ENCODE measurements at places on chromosomes 5 and 9.

DNA sequence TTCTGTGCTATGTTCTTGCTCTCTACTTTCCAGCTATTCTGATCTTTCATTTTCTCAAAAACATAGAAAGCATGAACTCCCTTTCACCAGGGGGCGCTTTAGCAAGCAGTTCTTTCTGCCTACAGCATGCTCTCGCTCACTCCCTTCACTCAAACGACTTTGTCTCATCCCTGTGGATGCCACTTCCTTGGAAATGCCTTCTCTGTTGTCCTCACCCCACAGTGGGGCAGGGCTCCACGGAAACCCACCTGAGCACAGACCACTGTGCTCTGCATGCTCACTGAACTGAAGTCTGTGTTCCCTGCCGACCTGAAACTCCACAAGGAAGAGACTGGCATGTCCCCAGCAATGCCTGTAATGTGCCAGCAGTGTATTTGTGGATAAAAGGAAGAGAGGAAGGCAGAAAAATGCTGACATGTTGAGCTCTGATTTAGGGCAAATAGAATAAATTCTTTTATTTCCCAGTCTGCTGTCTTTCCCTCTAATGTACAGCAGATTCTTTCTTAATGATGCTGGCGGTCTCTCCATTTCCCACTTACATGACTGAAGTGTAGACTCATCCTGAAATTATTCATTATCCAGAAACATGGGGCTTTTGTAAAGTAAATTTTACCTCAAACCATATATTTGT is 4.9 kb upstream of the ROR2 start:
- DNase-seq, result no peak

DNA sequence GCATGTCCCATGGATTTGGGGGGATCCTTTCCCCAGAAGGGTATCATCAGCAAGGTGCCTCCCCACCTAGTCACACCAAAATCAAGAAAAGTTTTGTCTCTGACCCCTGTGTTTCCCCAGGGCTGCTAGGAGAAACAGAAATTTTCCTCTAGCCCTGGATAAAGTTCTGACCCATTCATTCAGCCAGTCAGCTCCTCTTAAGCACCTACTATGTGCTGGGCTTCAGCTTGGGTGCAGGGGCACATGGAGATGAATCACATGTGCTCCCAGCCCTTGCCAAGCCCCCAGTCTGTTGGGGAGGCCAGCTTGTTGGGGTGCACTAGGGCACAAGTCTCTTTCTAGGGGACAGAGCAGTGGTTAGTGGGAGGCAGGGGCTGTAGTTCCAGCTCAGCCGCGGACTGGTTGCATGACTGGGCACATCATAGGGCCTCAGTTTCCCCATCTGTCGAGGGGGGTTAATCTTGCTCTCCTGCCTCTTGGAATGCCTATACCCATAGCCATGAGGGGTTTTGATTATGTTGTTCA is 3.9 kb downstream of the DAB2IP start:
- DNase-seq, result no peak

GRCh38 chr9:134540276-134541096 is 101.1 kb upstream of the COL5A1 start:
- DNase-seq, result no peak

GRCh38 chr5:103519550-103519949 is 43.0 kb downstream of the NUDT12 start:
- DNase-seq, result no peak

- DNase-seq, result no peak
Observed at GRCh38 chr5:151459680-151460324, 12.4 kb downstream of the SLC36A1 start.

DNA sequence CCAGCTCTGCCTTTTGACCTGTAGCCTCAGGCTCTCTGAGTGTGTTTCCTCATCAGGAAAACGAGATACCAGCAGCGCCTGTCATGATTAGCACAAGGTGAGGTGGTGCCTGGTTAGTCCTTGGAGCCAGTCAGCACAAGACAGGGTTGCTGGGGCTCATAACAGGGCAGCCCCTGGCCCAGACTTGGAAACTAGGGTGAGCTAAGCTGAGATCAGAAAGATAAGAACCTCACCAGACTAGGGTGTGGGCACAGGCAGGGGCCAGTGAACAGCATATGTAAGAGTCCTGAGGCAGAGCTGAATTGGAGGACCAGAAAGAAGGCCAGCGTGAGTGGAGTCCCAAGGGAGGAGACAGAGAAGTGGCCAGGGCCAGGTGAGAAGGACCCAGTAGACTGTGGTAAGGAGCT is 42.7 kb upstream of the FUBP3 start:
- DNase-seq, result no peak

DNA sequence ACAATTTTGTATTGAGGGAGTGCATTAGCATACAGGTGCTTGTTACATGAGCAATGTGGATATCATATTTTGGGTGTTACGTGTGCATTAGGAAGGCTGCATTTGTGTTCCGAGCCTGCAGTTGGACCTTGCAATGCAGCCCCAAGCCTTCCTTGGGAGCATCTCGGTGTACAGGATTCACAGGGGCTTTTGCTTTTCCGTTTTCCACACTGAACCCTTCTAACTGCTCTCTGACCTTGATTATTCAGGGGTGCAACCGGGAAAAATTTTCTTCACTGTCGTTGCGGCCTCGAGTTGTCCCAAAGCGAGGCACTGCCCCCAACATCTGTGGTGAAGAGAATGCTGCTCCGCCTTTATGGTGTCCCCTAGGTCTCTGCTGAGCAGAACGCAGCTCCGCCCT is 80.1 kb upstream of the PLEKHG4B start:
- DNase-seq, result no peak

DNA sequence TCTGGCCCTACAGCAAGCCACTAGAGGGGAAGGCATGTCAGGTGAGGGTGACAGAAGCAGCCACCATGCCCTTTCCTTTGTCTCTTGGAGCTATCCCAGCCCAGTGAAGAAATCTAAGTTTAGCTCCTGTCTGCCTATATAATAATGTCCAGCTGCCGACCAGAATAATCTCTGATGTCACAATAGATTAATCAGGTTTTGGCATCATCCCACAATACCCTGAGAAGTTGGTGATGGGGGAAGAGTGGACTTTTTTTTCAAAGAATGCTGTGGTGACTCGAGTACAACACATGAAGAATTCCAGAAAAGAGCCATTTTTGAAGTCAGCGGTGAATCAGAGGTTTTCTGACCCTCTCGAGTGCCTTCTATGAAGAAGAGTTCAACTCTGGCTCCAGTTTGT is 1.7 kb upstream of the TSLP start:
- no peak for DNase-seq

DNA sequence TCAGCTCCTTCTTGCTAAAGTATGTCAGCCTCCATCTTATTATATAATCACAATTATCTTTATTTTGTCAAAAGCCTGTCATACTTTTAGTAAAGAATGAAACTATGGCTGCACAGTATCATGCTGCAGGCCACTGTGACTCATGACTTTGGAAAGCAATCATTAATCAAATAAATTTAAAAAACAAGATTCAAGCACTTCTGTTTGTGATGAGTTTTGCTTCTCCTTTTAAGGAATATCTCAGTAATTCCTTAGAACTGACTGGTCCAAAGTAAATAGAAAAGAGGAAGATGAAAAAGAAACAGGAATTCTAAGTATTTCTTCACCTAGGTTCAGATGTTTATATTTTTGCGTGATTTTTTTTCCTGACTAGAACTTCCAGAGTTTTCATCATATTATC is 83.1 kb downstream of the EDIL3 start:
- DNase-seq, result no peak

- no peak for DNase-seq
Observed at GRCh38 chr9:3804103-3804502, 278.3 kb upstream of the RFX3 start.

- no peak for DNase-seq
Observed at GRCh38 chr5:32711681-32712480, 760 bp downstream of the NPR3 start.

GRCh38 chr5:146722361-146722779 is 156.2 kb downstream of the PPP2R2B start:
- no peak for DNase-seq

GRCh38 chr5:39201160-39201780 is 18.1 kb downstream of the FYB1 start:
- DNase-seq, result peak; percentile 49

- DNase-seq, result no peak
Observed at GRCh38 chr5:69271376-69271775, 36.7 kb downstream of the CDK7 start.

GRCh38 chr9:131810351-131811170 is 70.7 kb upstream of the RAPGEF1 start:
- DNase-seq, result no peak

GRCh38 chr5:143214890-143215289 is 188.6 kb downstream of the NR3C1 start:
- DNase-seq, result no peak

GRCh38 chr9:75873712-75874111 is 16.8 kb upstream of the PCSK5 start:
- no peak for DNase-seq

- no peak for DNase-seq
Observed at GRCh38 chr5:144308174-144308573, 137.5 kb downstream of the KCTD16 start.

GRCh38 chr5:96654209-96654608 is 8.0 kb upstream of the CAST start:
- DNase-seq, result no peak

DNA sequence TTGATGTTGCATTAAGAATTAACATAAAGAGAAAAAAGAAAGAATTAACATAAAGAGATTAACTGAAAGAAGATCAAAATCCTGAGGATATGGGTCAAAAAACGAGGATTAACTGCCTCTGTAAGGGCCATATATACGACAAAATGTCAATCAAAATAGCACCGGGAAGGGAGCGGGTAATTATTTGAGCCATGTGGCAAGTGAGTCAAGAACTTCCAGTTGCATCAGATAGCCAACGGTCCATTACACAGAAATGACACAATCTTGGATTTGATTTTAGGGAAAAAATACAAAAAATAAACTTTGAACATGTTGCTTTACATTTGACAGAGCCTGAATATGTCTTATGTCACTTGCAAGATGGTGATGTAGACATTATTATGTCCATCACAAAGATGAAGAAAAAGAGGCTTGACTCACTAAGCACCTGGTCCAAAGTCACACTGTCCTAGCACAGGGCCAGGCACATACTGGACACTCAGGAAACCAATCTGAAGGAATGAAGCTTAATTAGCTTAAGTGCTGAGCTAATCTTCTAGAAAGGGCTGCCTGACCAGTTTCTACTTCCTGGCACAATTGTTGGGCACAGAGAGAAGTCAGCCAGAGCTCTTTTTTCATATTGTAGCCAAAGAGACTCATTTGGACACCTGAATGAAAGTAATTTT is 273.2 kb upstream of the PAPPA start:
- DNase-seq, result no peak

GRCh38 chr5:2451100-2451499 is 300.4 kb downstream of the IRX2 start:
- no peak for DNase-seq

DNA sequence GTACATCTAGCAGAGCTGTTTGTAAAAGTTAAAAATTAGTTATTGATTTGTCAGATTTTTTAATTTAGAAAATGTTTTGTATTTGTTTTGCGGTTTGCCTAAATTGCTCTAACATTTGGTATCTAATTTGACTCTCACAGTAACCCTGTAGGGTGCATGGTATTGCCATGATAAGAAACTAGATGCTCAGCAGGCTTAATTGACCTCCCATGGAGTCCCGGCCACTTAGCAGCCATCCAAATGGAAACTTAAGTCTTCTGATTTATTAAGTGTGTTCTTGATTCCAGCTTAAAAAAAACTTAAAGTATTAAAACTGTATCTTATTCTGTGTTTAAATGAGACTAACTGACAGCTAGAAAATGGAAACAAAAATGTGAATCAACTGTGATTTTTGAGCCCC is 54.5 kb downstream of the CAST start:
- DNase-seq, result no peak

GRCh38 chr9:37011530-37011929 is 22.5 kb downstream of the PAX5 start:
- no peak for DNase-seq

DNA sequence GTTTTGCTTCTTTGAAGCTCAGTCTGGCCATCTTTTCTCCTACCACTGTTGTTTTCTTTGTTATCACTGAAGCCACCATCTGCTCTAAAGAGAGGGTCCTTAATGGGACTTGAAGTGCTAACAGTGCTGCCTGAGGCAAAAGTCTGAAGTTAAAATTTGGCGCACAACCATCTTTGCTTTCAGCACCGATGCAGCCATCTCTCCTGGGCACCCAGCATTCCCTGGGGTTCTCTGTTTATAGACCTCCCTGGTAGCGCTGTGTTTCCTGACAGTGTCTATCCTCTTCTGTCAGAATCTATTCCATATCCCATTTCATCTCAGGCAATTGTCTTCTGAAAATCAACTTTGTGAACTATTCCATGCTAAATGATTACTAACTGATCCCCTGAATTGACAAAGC is 491.5 kb upstream of the MPDZ start:
- DNase-seq, result no peak

DNA sequence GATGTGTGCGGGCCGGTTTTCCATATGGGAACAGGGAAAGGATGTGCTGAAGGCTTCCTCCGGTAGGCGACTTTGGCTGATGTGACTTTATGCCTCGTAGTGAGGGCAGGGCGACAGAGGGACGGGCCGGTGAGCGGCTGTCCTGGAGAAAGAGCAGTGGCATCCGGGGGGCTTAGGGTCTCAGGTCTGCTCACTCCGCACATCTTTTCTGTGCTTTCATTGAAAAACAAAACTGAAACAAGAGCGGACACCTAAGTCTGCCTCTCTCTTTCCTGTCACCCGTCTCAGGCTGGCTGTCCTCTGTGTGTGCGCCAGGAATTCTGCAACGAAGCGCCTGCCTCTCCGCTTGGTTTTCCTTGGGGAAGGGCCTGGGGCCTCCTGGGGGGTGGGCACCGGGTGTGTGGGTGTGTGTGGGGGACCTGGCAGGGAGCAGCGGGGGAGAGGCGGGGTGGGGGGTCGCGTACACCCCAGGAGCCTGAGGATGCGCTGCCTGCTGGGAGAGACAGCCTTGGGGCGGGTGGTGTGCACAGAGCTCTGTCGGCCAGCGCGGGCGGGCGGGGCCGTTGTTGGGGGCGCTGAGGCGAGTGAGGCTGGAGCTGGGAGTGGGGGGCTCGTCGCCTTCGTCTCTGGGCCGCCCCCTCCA is 580 bp upstream of the PRRX2 start:
- no peak for DNase-seq

DNA sequence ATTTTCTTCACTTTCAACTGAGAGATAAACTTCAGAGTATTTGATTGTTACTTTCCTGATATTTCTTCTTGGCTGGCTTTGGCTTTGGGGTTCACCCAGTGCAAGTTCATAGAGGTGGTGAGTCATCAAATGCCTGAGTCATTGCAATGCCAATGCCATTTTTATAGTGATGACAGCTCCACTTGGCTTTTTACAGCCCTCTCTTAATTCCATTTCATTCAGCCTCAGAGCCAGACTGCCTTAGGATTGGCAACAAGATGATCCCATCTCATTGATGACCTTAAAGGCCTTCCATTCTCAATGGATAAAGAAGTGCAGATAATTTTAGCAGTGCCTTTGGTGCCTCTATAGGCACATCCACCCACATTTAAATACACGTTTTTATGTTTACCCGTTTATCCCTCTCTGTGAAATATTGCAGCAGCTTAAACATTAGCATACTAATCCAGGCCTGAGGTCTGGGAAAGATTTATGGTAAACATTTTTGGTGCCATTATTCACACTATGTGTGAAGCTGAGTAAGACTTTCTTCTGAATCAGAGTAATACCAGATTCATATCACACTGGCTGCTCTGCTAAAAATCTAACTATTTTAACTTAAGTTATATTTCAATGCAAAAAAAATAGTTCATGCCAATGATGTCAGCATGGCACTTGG is 88.9 kb upstream of the TYRP1 start:
- DNase-seq, result no peak
